Kidney epithelial cell (primary cell): ENCODE measurements at places on chromosomes 6 and 20.

DNA sequence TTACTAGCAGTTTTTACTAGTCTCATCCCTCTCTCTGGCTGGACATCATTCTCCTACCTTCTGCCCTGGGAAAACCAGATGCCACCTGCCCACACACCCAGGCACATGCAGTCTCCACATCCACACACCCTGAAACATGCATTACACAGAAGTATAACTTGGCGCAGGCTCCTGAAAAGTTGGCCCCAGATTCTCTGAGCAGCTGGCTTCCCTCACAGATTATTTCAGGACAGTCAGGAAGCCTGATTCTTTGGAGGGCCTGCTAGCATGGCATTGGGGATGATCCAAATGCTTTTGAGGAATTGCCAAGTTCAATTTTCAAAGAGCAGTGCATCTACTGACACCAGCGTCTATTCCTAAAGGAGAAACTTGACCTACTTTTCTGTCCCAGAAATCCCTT, 27.8 kb upstream of the KIF16B start:
- no peak for DNase-seq

- DNase-seq, result no peak
These were observed 1.4 kb downstream of the LTA start for GRCh38 chr6:31573239-31574105.

- no peak for DNase-seq
These were observed 168.4 kb upstream of the BMP5 start for GRCh38 chr6:56043761-56044160.

- no peak for DNase-seq
These were observed 9.8 kb downstream of the NELFCD start for GRCh38 chr20:58990651-58991445.

DNA sequence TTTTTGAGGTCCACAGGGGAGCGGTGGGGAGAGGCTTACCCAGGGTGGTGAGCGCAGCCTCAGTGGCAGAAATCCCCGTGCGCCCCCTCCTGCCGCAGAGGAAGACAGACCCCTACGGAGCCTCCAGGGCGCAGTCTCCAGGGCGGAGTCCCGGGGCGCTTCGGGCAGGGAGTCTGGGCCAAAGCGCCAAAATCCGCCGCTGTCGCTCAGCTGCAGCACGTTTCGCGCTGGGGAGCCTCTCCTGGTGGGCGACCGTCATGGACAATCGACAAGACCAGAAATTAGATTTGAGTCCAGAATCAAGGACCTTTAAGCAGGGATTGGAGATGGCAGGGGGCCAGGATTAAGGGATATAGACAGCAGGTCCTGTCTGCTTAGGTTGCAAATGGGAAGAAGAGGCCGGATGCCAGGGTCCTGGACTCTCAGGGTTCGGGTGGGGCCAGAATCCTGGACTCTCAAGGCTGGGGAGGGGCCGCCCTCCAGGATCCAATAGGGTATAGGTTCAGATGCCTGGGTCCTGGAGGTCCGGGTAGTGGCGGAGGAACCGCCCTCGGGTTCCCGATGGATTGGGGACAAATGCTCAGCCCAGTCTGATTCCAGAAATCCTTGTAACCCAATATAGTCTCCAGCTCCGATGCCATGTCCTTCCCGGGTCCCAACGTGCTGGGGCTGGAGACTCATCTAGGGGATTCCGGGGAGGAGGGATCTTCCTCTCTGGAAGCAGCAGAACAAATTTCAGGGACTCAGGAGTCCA, 7.9 kb upstream of the HLA-E start:
- no peak for DNase-seq

- no peak for DNase-seq
These were observed 5.3 kb upstream of the RAET1L start for GRCh38 chr6:150030611-150031010.

- no peak for DNase-seq
These were observed 117.9 kb downstream of the GRM4 start for GRCh38 chr6:34027939-34028441.

GRCh38 chr20:40287683-40288082, 401.4 kb downstream of the MAFB start:
- no peak for DNase-seq

DNA sequence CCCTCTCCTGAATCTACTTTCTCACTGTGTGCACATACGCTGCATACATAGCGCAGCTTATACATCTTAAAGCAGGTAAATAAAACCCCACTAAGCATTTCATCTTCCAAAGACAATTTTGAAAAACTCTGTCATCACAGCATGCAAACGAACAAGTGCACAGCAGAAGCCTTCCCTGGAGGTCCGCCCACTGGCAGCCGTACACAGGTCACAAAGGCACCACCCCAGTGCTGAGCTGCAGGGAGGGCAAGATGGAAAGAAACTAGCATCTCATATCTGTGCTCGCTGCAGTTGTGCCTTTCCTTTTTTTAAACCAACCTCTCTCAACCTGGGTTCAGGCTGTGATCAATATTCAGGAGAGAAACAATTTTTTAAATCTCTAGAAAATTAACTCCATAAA, 73.3 kb downstream of the HUS1B start:
- no peak for DNase-seq

DNA sequence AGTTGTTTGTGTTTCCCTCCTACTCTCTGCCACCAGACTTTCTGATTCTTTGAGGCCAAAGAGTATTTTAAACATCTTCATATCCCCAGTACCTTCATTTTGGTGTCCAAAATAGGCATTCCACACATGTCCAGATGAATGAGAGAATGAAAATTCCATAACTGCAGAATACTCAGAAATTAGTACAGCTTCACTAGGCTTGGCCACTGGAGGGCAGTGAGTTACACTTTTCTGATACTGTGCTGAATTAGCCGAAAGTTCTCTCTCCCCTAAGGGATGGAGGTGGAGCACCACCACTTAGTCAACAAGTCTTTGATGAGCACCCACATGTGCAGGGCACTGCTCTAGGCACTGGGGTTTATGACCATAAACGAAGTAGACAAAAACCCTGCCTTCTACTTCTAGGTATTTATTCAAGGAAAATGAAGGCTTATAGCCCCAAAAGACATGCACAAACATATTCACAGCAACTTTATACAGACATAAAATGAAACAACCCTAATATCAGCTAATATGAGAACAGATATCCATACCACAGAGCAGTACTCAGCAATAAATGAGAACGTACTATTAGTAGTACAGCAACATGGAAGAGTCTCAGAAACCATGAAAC, 46.1 kb upstream of the TMEM217 start:
- DNase-seq, result no peak

- DNase-seq, result no peak
These were observed 37.0 kb downstream of the EFHC1 start for GRCh38 chr6:52457096-52457495.

- no peak for DNase-seq
These were observed 28.2 kb upstream of the RAB23 start for GRCh38 chr6:57250348-57250747.

DNA sequence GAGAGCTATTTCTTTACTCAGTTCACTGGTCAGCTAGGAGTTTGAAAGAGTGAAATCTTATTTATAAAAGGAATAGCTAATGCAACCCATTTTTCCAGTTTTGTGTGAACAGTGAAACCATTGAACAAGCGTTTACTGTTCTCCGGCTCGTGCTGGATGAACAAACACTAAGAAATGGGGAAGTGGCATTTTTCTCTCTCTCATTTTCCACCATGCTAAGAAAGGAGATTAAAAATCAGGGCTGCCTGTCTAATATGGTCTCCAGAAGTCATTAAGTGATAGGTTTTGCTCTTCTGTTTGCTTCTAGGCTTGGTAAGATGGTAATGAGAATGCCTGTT, 774 bp upstream of the SFT2D1 start:
- no peak for DNase-seq
